ENCODE measurements at places on chromosomes 4 and X.
A peak's percentile ranks its signal among the peaks of the same experiment; 100 is the strongest.

DNA sequence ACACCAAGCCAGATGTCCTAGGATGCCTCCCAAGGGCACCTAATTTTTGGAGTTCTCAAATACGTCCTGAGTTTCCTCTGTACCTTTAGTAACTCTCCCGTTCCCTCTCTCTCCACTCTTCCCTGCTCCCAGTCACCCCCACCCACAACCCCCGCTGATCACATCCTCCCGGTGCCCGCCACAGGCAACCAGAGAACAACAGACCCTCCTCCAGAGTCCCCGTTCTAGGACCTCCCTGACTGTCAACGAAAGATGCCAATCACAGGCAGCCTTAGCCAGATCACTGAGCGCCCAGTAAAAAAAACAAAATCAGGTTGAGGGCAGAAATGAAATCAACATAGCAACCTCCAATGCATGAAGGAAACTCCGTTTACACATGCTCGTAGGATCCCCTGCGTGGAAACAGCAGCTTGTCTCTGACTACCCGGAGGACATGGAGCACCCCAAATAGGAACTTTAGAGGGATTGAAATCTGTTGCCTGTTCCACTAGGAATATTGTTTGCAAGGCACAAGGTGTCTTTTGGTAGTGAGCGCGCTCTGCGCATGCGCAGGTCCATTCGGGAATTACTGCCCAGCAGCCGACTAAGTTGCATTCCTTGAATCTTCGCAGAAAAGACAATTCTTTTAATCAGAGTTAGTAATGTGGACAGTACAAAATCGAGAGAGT, at the start of gene GABRB1:
TSS of gene GABRB1 (plus strand) at position 557 of the 668 bp plus-strand sequence.
- H3K4me3 ChIP-seq, result peak within 1 kb of the TSS; percentile 60
- DNase-seq, result peak; percentile 2
- H3K36me3 ChIP-seq, result no peaks in the 10 kb centered on the region
- peaks cover 51% of the 10 kb centered on the region for H3K27me3 ChIP-seq

- H3K36me3 ChIP-seq, result no peaks in the 10 kb centered on the region
- no peak for DNase-seq
- H3K4me1 ChIP-seq, result no peaks in the 10 kb centered on the region
- no peaks in the 10 kb centered on the region for H3K27me3 ChIP-seq
- no peak overlapping the region for H3K27ac ChIP-seq
Measured at GRCh38 chr4:46274717-46275116, 115.2 kb downstream of the GABRA2 start.

DNA sequence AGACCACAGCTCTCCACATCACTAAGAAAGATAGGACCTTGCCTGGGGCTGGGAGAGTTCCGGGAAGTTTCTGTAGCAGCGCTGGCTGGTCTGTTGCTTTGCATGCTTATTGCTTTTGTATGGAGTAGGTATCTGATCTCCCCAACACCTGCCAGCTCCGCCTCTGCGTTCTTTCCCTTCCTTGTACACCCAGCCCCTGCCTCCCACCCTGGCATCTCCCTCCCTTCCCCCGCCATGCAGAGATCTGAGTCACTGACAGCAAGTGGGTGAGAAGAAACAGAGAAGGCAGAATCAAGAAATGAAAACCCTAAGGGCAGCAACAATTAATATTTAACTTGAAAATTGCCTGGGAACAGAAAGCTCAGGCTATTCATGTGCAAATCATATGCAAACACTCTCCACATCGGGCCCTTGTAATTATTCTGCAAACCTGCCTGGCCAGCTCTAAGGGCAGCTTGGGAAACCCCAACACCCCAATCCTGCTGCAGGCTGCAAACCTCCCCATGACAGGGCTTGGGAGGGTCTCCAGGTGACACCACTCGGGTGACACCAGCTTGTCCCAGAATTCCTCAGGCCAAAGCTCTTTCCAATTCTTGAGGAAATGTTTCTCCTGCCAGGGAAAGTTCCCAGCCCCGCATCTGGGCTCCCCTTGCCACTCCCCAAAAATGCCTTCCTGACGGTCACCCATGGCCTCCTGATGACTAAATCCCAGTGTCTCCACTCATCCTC, 257.2 kb downstream of the FBXW7 start:
- DNase-seq, result no peak
- H3K27me3 ChIP-seq, result no peaks in the 10 kb centered on the region
- no peak overlapping the region for H3K4me3 ChIP-seq
- peaks cover 9% of the 10 kb centered on the region for H3K4me1 ChIP-seq
- no peak overlapping the region for H3K27ac ChIP-seq

DNA sequence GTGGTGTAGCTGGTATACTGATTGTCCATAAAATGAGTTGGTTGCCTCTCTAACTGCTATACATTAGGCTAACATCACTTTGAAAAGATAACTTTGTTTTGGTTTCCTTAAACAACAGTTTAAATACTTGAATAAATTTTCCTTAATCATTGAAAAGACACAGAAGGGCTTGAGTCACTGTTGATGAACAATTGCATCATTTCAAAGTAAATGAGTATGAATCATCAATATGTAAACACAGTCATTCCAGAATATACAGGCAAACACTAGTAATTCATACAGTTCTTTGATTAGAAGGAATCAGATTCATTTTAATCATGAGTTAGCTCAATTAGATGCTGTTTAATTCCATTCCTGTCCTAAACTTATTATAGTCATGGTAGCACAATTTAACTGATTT, 160.6 kb downstream of the AFF2 start:
- H3K36me3 ChIP-seq, result peaks cover 4% of the 10 kb centered on the region
- no peak for DNase-seq
- no peak overlapping the region for H3K27ac ChIP-seq
- H3K4me3 ChIP-seq, result no peak overlapping the region
- H3K4me1 ChIP-seq, result peaks cover 3% of the 10 kb centered on the region

GRCh38 chr4:101367201-101367600, 19.9 kb upstream of the PPP3CA start:
- no peaks in the 10 kb centered on the region for H3K4me1 ChIP-seq
- H3K4me3 ChIP-seq, result no peak overlapping the region
- H3K27ac ChIP-seq, result no peak overlapping the region

- H3K4me1 ChIP-seq, result peaks cover 11% of the 10 kb centered on the region
- H3K36me3 ChIP-seq, result no peaks in the 10 kb centered on the region
- no peak overlapping the region for H3K4me3 ChIP-seq
- no peaks in the 10 kb centered on the region for H3K27me3 ChIP-seq
Measured at GRCh38 chr4:163587867-163588266, 93.4 kb downstream of the TMA16 start.
